ENCODE measurements at places on chromosomes 1 and 21.

DNA sequence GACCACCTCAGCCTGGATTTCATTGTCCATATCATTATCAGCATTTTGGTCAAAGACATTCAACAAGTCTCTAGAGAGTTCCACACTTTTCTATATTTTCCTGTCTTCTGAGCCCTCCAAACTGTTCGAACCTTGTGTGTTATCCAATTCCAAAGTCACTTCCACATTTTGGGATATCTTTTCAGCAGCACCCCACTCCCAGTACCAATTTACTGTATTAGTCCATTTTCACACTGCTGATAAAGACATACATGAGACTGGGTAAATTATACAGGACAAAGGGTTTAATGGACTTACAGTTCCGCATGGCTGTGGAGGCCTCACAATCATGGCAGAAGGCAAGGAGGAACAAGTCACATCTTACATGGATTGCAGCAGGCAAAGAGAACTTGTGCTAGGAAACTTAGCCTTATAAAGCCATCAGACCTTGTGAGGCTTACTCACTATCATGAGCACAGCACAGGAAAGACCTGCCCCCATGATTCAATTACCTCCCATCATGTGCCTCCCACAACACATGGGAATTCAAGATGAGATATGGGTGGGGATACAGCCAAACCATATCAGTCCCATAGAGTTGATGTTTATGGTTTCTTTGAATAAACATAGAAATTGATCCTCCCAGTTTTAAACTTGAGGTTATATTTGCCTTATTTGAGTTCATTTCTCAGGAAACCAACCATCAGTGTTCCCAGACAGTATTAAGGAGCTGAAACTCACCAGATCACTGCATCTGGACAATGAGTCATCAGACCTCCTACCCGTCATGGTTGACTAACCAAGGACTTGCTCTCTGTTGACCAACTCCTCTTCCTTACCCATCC, 322.7 kb upstream of the DUSP10 start:
- DNase-seq, result no peak

GRCh38 chr1:50620680-50621329, 197.6 kb upstream of the DMRTA2 start:
- DNase-seq, result no peak

DNA sequence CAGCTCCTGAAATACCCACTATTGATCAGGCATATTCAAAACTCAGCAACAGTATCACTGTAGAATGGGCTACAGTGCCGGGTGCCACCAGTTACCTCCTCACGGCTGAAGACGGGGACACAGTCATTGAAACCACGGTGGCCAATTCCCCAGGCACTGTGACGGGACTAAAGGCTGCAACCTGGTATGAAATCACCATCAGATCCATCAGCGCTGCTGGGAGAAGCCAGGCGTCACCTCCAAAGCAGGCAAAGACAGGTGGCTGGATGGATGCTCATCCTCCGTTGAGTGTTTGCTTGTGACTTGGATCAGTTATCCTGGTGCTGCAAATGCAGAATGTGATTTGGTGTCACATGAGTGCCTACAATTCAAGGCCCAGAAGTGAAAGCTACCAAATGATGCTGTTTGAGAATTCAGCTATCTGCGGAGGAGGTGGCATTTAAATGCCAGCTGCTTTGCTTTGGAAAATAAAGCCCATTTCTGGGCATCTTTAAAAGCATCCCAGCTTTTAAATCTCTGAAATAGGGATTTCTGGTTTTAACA, 5.1 kb downstream of the FNDC7 start:
- no peak for DNase-seq

GRCh38 chr1:197342669-197343068, 74.6 kb downstream of the CRB1 start:
- no peak for DNase-seq

- no peak for DNase-seq
These were observed 10.1 kb downstream of the NEK7 start for GRCh38 chr1:198166900-198167299.

DNA sequence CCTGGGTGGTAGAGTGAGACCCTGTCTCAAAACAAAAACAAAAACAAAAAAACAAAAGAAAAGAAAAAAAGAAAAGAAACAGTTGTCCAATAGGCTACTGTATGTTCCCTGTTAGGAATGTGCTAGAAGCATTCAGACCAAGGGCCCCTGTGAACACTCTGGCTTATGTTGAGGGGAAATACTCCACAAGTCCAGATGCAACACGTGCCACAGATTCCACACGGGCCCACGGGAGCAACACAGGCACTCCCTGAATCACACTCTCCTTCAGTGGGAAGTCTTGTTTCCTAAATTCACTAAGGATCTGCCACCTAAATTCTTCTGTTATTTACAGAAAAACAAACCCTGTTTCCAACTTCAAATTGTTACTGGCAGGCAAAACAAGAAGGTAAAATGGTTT, 291.1 kb downstream of the PCP4 start:
- no peak for DNase-seq

GRCh38 chr1:46455951-46456350, 33.7 kb upstream of the DMBX1 start:
- no peak for DNase-seq

- DNase-seq, result no peak
These were observed 407.9 kb upstream of the ZRANB2 start for GRCh38 chr1:71488555-71489252.
